ENCODE measurements at places on chromosomes 12 and 14. TPM values are rescaled to one million over a fixed set of nuclear protein-coding genes. Genes with fewer than 3 reads are reported as not detected.

DNA sequence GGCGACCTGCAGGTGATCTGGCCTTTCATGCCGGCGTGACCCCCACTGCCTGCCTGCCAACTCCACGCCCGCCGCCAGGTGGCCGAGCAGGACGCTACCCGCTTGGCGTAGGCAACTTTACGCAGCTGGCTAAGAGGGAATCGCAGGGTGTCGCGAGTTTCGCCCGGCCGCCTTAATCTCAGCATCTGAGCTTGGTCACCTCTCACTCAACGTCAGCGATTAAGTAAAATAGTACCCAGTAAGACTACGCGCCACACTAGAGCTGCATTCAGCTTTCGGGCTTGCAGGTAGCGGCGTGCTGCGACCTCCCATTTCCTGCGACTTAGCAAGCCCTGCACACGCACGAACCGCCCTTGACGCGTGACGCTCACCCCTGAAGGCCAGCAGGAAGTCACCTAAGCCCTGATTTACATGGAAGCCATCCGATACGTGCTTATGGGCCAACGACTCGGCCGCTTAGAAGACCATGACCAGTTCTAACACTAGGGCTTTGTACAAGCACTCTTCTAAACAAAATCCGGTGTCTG is 33.2 kb downstream of the WBP11 start:
- H3K4me3 ChIP-seq, result peak overlapping the region; percentile 90
- peak; percentile 86 for DNase-seq
- H3K4me1 ChIP-seq, result peaks cover 47% of the 10 kb centered on the region
- peaks cover 68% of the 10 kb centered on the region for H3K36me3 ChIP-seq
- H3K27me3 ChIP-seq, result no peaks in the 10 kb centered on the region
- H3K27ac ChIP-seq, result peak overlapping the region; percentile 98

DNA sequence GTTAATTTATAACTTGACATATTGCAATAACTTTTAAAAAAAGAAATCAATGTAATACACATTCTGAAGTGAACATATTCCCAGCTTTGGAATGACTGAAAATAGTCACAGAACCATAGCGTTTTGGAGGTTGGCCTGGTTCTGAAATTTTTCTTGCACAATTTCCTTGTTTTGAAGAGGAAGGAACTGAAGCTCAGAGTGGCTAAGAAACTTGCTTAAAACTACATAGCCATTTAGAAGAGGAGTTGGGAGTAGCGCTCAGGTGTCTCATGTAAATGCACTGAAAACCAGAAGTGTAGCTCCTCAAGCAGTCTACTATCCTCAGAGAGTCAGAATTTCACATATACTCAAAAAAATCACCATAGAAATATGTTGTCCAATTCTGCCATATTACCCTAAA is 41.2 kb downstream of the SLC38A1 start:
- no peaks in the 10 kb centered on the region for H3K27me3 ChIP-seq
- H3K4me1 ChIP-seq, result peaks cover 57% of the 10 kb centered on the region
- peaks cover 88% of the 10 kb centered on the region for H3K36me3 ChIP-seq
- H3K27ac ChIP-seq, result no peak overlapping the region

GRCh38 chr12:96994900-96995299 is 87.8 kb downstream of the NEDD1 start:
- no peak for DNase-seq
- no peaks in the 10 kb centered on the region for H3K4me1 ChIP-seq
- H3K36me3 ChIP-seq, result no peaks in the 10 kb centered on the region

- H3K36me3 ChIP-seq, result peaks cover 2% of the 10 kb centered on the region
- DNase-seq, result no peak
- peaks cover 6% of the 10 kb centered on the region for H3K4me1 ChIP-seq
- peaks cover 77% of the 10 kb centered on the region for H3K27me3 ChIP-seq
- no peak overlapping the region for H3K27ac ChIP-seq
- H3K4me3 ChIP-seq, result no peak overlapping the region
Measured at GRCh38 chr14:36518586-36519430, 1.2 kb downstream of the NKX2-1 start.

DNA sequence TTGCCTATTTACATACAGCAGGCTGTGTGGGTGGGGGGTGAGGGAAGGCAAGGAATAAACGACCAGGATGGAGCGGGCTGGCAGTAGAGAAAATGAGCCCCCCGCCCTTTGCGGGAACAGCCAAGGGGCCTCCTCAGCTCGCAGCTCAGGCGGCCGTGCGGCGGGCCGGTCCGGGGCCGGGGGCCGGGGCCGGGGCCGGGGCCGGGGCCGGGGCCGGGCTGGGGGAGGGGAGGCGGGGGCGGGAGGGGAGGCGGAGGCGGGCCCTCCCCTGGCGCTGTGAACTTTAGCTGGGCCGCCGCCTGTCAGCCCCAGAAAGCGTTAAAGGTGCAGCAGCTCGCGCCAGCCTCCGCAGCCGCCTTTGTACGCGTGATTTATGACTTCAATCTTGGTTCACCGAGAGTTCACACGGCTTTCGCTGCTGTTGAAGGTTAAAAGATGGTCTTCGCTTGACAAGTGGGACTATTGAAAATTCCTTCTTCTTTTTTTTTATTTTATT is 28.8 kb downstream of the HOXC4 start:
- H3K27ac ChIP-seq, result peak overlapping the region; percentile 73
- H3K4me3 ChIP-seq, result peak overlapping the region; percentile 74
- peak; percentile 40 for DNase-seq
- H3K36me3 ChIP-seq, result no peaks in the 10 kb centered on the region
- H3K27me3 ChIP-seq, result peaks cover 38% of the 10 kb centered on the region
- peaks cover 15% of the 10 kb centered on the region for H3K4me1 ChIP-seq

GRCh38 chr12:89244536-89244935 is 107.8 kb downstream of the DUSP6 start:
- peak; percentile 48 for DNase-seq
- peaks cover 41% of the 10 kb centered on the region for H3K36me3 ChIP-seq
- peak overlapping the region; percentile 55 for H3K4me3 ChIP-seq
- peaks cover 56% of the 10 kb centered on the region for H3K4me1 ChIP-seq
- no peaks in the 10 kb centered on the region for H3K27me3 ChIP-seq
- H3K27ac ChIP-seq, result peak overlapping the region; percentile 96

GRCh38 chr14:58367296-58367695 is 28.4 kb upstream of the TOMM20L start:
- DNase-seq, result no peak
- peaks cover 54% of the 10 kb centered on the region for H3K36me3 ChIP-seq
- no peaks in the 10 kb centered on the region for H3K27me3 ChIP-seq
- peaks cover 5% of the 10 kb centered on the region for H3K4me1 ChIP-seq
- H3K4me3 ChIP-seq, result no peak overlapping the region

GRCh38 chr12:69484428-69484827 is 14.2 kb downstream of the FRS2 start:
- peaks cover 35% of the 10 kb centered on the region for H3K36me3 ChIP-seq
- no peak overlapping the region for H3K27ac ChIP-seq
- no peak overlapping the region for H3K4me3 ChIP-seq

DNA sequence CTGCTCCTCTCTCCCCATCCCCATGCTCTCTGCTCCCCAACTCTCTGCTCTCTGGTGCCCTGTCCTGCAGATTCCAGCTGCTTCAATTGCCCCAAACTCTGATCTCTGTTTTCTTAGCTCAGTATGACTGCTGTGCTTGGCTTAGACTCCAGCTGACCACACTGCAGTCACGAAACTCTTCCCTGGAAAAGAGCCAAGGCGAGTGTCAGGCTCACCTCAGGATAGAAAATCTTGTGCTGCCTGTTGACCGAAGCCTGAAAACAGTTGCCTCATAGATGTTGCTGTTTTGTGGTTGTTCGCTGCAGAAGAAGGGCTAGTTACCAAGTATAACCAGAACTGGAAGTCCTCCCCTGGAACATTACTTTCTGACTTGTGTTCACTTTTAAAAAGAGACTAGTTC is 6.7 kb upstream of the STON2 start:
- H3K27ac ChIP-seq, result no peak overlapping the region
- H3K4me1 ChIP-seq, result peaks cover 9% of the 10 kb centered on the region
- H3K36me3 ChIP-seq, result no peaks in the 10 kb centered on the region
- H3K27me3 ChIP-seq, result peaks cover 42% of the 10 kb centered on the region
- no peak for DNase-seq

DNA sequence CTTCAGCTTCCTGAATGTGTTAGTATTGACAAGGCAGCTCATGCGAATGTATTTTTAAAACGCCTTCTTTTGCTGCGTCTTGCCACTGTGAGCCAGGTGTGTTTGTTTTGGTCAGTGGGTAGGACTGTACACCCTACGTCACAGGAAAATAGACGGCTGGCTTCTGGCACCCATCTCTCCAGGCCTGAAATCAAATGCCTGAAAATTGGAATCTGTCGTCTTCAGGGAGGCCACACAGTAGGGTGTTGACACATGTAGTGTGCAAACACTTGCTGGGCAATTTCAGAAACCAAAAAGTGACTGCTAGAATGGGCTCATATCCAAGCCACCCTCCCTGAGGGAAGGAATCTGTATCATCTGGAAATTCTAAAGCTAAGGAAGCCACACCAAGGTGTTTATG is 209.3 kb downstream of the TTC8 start:
- peaks cover 2% of the 10 kb centered on the region for H3K4me1 ChIP-seq
- no peak overlapping the region for H3K4me3 ChIP-seq
- DNase-seq, result no peak

DNA sequence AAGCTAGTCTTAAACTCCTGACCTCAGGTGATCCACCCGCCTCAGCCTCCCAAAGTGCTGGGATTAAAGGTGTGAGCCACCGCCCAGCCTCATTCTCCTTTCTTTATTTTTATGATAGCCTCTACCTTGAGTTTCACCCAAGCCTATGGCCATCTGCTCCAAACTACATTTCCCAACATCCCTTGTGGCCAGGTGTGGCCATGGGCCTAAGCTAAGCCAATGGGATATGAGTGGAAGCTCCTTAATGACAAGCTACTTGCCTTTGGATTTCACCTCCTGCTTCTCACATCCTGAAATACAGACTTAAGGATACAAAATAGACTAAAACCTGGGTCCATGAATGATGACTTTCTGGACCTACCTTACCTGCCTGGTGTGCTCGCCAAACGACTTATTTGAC is 46.2 kb downstream of the DPF3 start:
- H3K27ac ChIP-seq, result no peak overlapping the region
- no peak overlapping the region for H3K4me3 ChIP-seq
- peaks cover 3% of the 10 kb centered on the region for H3K27me3 ChIP-seq
- DNase-seq, result no peak
- H3K36me3 ChIP-seq, result peaks cover 12% of the 10 kb centered on the region
- no peaks in the 10 kb centered on the region for H3K4me1 ChIP-seq

DNA sequence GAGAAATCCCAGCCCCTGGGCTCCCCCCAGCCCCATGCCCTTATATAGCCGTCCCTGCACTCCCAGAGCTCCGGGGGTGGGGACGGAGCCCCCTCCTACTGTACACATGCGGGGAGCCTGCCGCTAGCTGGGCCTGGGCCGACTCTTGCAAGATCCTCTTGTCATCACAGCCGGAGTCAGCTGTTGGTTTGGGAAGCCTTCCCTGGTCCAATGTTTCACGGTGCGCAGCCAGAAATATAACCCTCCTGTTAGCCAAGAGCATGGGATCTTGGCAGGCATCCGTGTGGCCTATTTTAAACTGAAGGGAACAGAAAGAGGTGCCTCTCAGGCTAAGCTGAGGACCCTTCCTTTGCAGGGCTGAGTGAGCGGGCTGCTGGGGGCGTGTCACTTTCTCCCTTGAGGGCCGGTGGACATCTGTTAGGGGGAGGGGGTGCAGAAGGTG is 175.3 kb downstream of the TSPAN9 start:
- no peak overlapping the region for H3K4me3 ChIP-seq
- H3K36me3 ChIP-seq, result no peaks in the 10 kb centered on the region
- H3K4me1 ChIP-seq, result peaks cover 7% of the 10 kb centered on the region
- no peak for DNase-seq
- H3K27me3 ChIP-seq, result peaks cover 4% of the 10 kb centered on the region

The NFATC4 gene
- not detected for total RNA-seq

The CABP1 gene
- 0.25 TPM for total RNA-seq

The PTPRQ gene
- total RNA-seq, result not detected

The CCDC63 gene
- total RNA-seq, result not detected

The SIX6 gene
- not detected for total RNA-seq

The SLCO1B3 gene
- total RNA-seq, result not detected

The ETFBKMT gene
- 1.3 TPM for total RNA-seq

The MYH6 gene
- 0.10 TPM for total RNA-seq

The DCAF5 gene
- 45.7 TPM for total RNA-seq

Data from activated CD4-positive, alpha-beta memory T cell treated with anti-CD3 and anti-CD28 coated beads, Interleukin-2, amount 10 ng/mL, durations not matched to agents 7 days and 5 days (primary cell).